ENCODE measurements at places on chromosomes 12 and 14. TPM values are rescaled to one million over a fixed set of nuclear protein-coding genes. Genes with fewer than 3 reads are reported as not detected.

Gene SLC7A8
- 5.1 TPM for total RNA-seq

Gene CELA1
- not detected for total RNA-seq

Gene PLEKHG7
- total RNA-seq, result not detected

Gene MYF6
- under 0.01 TPM for total RNA-seq

Gene KCNMB4
- 0.51 TPM for total RNA-seq

Gene ACVRL1
- total RNA-seq, result 20.8 TPM

Gene MUCL1
- total RNA-seq, result not detected

Gene RNF212B
- not detected for total RNA-seq

Gene GPRC5D
- not detected for total RNA-seq

Gene COX6A1
- 512 TPM for total RNA-seq

Gene SLC6A13
- not detected for total RNA-seq

Gene CEBPE
- not detected for total RNA-seq

Gene PGF
- total RNA-seq, result 7.6 TPM

Gene TAS2R14
- 2.1 TPM for total RNA-seq

Gene DYNLL1
- total RNA-seq, result 222 TPM

Gene MGP
- 2.0 TPM for total RNA-seq

Gene CMA1
- total RNA-seq, result not detected

All from fibroblast of lung (primary cell).